ENCODE measurements at places on chromosomes 7 and 10.

GRCh38 chr10:62171791-62172190 is 96.9 kb downstream of the RTKN2 start:
- no peak for DNase-seq

DNA sequence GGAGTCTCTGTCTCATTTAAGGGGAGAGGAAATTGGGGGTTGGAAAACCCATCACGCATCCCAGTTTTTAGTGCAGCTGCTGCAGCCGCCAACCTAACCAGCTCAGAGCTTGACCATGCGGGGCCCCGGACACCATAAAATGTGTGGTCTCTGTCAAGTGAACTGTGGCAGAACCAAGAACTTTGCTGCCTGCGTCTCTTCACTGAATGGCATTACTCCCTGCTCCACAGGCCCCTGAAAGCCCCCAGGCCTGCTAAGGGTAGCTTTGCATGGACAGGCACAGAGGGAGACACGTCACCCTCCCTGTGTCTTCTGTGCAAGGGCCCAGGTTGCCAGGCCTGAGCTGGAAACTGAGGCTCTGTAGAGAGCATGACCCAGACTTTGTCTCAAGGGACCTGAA is 144.6 kb upstream of the GPR26 start:
- no peak for DNase-seq

- DNase-seq = no peak
These were observed 38.4 kb upstream of the PDE1C start for GRCh38 chr7:32108651-32109050.

GRCh38 chr7:18200855-18201254 is 173.2 kb upstream of the PRPS1L1 start:
- DNase-seq = no peak

GRCh38 chr7:3157566-3158287 is 114.1 kb upstream of the CARD11 start:
- no peak for DNase-seq

- DNase-seq = no peak
These were observed 532.3 kb upstream of the GALNT17 start for GRCh38 chr7:70599446-70600190.

- DNase-seq = no peak
These were observed 474.6 kb upstream of the FZD8 start for GRCh38 chr10:36116731-36117130.
